ENCODE measurements at places on chromosomes 1 and 21. TPM values are rescaled to one million over a fixed set of nuclear protein-coding genes. Genes with fewer than 3 reads are reported as not detected.

Gene PLPPR4
- not detected for total RNA-seq

Gene PGLYRP4
- total RNA-seq: not detected

Gene ADCY10
- 1.1 TPM for total RNA-seq

Gene LZIC
- total RNA-seq: 28.8 TPM

Gene PAPPA2
- total RNA-seq: 0.47 TPM

Gene DPT
- not detected for total RNA-seq

Gene S100A11
- 95.4 TPM for total RNA-seq

Gene NHLH1
- total RNA-seq: 0.47 TPM

Gene CFAP107
- total RNA-seq: not detected

Data from naive thymus-derived CD8-positive, alpha-beta T cell (primary cell).